GM12878 (cell line): ENCODE measurements at places on chromosomes 5 and 9. TPM values are rescaled to one million over a fixed set of nuclear protein-coding genes. Genes with fewer than 3 reads are reported as not detected.
A peak's percentile ranks its signal among the peaks of the same experiment; 100 is the strongest.

- H3K4me3 ChIP-seq = no peak overlapping the region
- no peak overlapping the region for H3K27ac ChIP-seq
- no peaks in the 10 kb centered on the region for H3K27me3 ChIP-seq
- no peaks in the 10 kb centered on the region for H3K4me1 ChIP-seq
Measured at GRCh38 chr5:113397046-113397445, 37.7 kb downstream of the TSSK1B start.

DNA sequence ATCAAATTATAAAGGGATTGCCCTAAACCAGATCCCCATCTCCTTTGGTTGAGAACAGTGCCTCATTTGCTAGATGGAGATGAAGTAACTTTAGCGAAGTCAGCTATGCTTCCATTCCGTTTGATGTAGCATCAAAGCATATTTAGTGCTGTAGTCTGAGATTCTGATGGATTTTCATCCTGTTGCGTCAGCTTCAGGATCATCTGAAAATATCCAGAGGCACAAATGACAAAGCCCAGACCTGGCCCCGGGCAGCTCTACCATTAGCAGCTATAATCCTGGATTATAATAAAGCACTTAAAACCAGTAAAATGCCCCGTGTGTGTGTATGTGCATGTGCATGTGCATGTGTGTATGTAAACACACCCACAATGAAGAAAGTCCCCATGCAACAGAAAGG is 44.7 kb downstream of the ERAP1 start:
- DNase-seq = no peak
- H3K4me1 ChIP-seq = no peaks in the 10 kb centered on the region
- peaks cover 10% of the 10 kb centered on the region for H3K36me3 ChIP-seq
- H3K27me3 ChIP-seq = no peaks in the 10 kb centered on the region
- H3K4me3 ChIP-seq = no peak overlapping the region

- no peaks in the 10 kb centered on the region; the same call in 1 of the 2 replicates for H3K27me3 ChIP-seq
- H3K4me1 ChIP-seq = peaks cover 5% of the 10 kb centered on the region; the same call in 1 of the 2 replicates
- no peaks in the 10 kb centered on the region for H3K36me3 ChIP-seq
- H3K27ac ChIP-seq = no peak overlapping the region
- no peak overlapping the region for H3K4me3 ChIP-seq
- no peak for DNase-seq
Measured at GRCh38 chr5:172705576-172706084, 64.6 kb downstream of the NEURL1B start.

- peak; percentile 61 for DNase-seq
- H3K27me3 ChIP-seq = peaks cover 2% of the 10 kb centered on the region
- H3K27ac ChIP-seq = no peak overlapping the region
- H3K36me3 ChIP-seq = no peaks in the 10 kb centered on the region
Measured at GRCh38 chr5:132260714-132261551, 3.4 kb downstream of the PDLIM4 start.

GRCh38 chr5:2756211-2757152 is 5.0 kb upstream of the IRX2 start:
- no peak for DNase-seq
- no peaks in the 10 kb centered on the region for H3K27me3 ChIP-seq
- H3K36me3 ChIP-seq = no peaks in the 10 kb centered on the region
- H3K4me3 ChIP-seq = no peak overlapping the region

- DNase-seq = no peak
- no peak overlapping the region for H3K27ac ChIP-seq
- H3K4me3 ChIP-seq = no peak overlapping the region
- no peaks in the 10 kb centered on the region for H3K36me3 ChIP-seq
- no peaks in the 10 kb centered on the region for H3K4me1 ChIP-seq
- no peaks in the 10 kb centered on the region for H3K27me3 ChIP-seq
Measured at GRCh38 chr5:41598011-41598410, 87.6 kb upstream of the PLCXD3 start.

DNA sequence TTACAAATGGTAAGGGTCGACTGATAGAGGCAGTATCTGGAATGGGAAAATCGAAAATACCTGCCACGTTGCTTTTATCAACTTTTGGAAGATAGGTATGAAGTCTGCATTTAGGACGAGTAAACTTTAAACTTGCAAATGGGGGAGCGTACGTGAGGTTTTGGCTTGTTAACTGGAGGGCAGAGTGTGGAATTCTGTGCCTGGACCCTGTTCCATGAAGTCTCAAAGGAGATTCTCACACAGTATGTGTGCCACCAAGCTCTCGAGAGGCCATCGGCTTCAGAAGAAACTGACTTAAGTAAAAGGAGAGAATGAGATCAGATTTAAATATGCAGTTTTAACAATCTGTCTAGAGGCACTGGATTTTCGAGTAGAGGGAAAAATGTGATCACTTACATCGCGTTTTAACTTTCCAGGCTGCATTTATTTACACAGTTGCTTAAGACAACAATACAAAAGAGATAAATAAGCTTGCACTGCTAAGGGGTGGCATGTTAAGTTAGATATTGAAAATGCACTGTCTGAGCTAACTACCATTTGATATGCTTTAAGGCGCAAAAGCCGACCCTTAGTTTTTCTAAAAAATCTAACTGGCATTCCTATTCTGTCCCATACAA is 401.6 kb downstream of the EBF1 start:
- no peaks in the 10 kb centered on the region for H3K4me1 ChIP-seq
- no peaks in the 10 kb centered on the region; the same call in 1 of the 2 replicates for H3K36me3 ChIP-seq
- no peak overlapping the region for H3K27ac ChIP-seq
- DNase-seq = no peak

GRCh38 chr9:76528642-76529190 is 69.7 kb downstream of the GCNT1 start:
- H3K4me3 ChIP-seq = no peak overlapping the region
- H3K27ac ChIP-seq = no peak overlapping the region
- peaks cover 6% of the 10 kb centered on the region for H3K4me1 ChIP-seq
- H3K36me3 ChIP-seq = no peaks in the 10 kb centered on the region

GRCh38 chr5:151483176-151483575 is 35.8 kb downstream of the SLC36A1 start:
- DNase-seq = no peak
- H3K4me1 ChIP-seq = no peaks in the 10 kb centered on the region

GRCh38 chr9:128057724-128058409 is 9.3 kb downstream of the NAIF1 start:
- no peak overlapping the region for H3K27ac ChIP-seq
- H3K4me1 ChIP-seq = peaks cover 11% of the 10 kb centered on the region
- H3K4me3 ChIP-seq = no peak overlapping the region
- no peaks in the 10 kb centered on the region for H3K27me3 ChIP-seq
- DNase-seq = no peak
- H3K36me3 ChIP-seq = no peaks in the 10 kb centered on the region

GRCh38 chr5:25858019-25858418 is 1180.4 kb downstream of the CDH9 start:
- no peak overlapping the region for H3K27ac ChIP-seq
- no peak for DNase-seq

GRCh38 chr5:8730194-8730593 is 815.7 kb downstream of the SEMA5A start:
- H3K27me3 ChIP-seq = no peaks in the 10 kb centered on the region
- no peaks in the 10 kb centered on the region for H3K4me1 ChIP-seq
- H3K36me3 ChIP-seq = no peaks in the 10 kb centered on the region
- DNase-seq = no peak
- H3K4me3 ChIP-seq = no peak overlapping the region
- H3K27ac ChIP-seq = no peak overlapping the region

GRCh38 chr5:112534611-112535255 is 115.7 kb upstream of the EPB41L4A start:
- no peak for DNase-seq
- H3K27ac ChIP-seq = no peak overlapping the region
- no peaks in the 10 kb centered on the region for H3K36me3 ChIP-seq
- peaks cover 18% of the 10 kb centered on the region for H3K4me1 ChIP-seq
- H3K27me3 ChIP-seq = no peaks in the 10 kb centered on the region

- H3K36me3 ChIP-seq = no peaks in the 10 kb centered on the region
- no peaks in the 10 kb centered on the region for H3K27me3 ChIP-seq
- no peak overlapping the region for H3K4me3 ChIP-seq
- H3K27ac ChIP-seq = peak overlapping the region; percentile 17; the same call in 1 of the 2 replicates
Measured at GRCh38 chr9:109934857-109935215, 154.8 kb downstream of the PALM2AKAP2 start.

The ASS1 gene
- total RNA-seq = 0.28 and 0.58 TPM in 2 replicates

The PKD2L2 gene
- total RNA-seq = 0.36 TPM in 1 of 2 replicates, not detected in the other

The BAAT gene
- 0.16 and 0.26 TPM in 2 replicates for total RNA-seq

The TAF11L10 gene
- total RNA-seq = not detected in 2 replicates

The SLC46A2 gene
- not detected in 2 replicates for total RNA-seq

The ST6GALNAC6 gene
- 21.1 and 23.2 TPM in 2 replicates for total RNA-seq

The ETF1 gene
- 130 and 138 TPM in 2 replicates for total RNA-seq

The BTNL8 gene
- total RNA-seq = not detected in 2 replicates

The ADRA1B gene
- not detected in 2 replicates for total RNA-seq

The SIT1 gene
- total RNA-seq = 83.3 and 84.9 TPM in 2 replicates

The BRIX1 gene
- total RNA-seq = 48.3 and 50.4 TPM in 2 replicates

The PKN3 gene
- 7.6 and 8.2 TPM in 2 replicates for total RNA-seq

The OTP gene
- total RNA-seq = 8.4 and 8.5 TPM in 2 replicates
